ENCODE measurements at places on chromosomes 3 and 15. TPM values are rescaled to one million over a fixed set of nuclear protein-coding genes. Genes with fewer than 3 reads are reported as not detected.

Gene HDC
- total RNA-seq: 0.65 TPM

Gene SKOR1
- 0.09 TPM for total RNA-seq

Gene LRRN1
- total RNA-seq: 0.32 TPM

Gene CX3CR1
- total RNA-seq: 1.4 TPM
